Sciatic nerve (tissue), 2 donors: ENCODE measurements at places on chromosomes 1 and 21. TPM values are rescaled to one million over a fixed set of nuclear protein-coding genes. Genes with fewer than 3 reads are reported as not detected.

PRDM16 gene
- total RNA-seq, result 31.3 TPM

GBP4 gene
- 19.4 TPM for total RNA-seq

GPR161 gene
- 10.7 TPM for total RNA-seq

LCE6A gene
- total RNA-seq, result not detected

S100A7 gene
- 0.85 TPM for total RNA-seq

KCNJ15 gene
- total RNA-seq, result 9.3 TPM

KIF21B gene
- total RNA-seq, result 3.7 TPM

BGLAP gene
- total RNA-seq, result 5.1 TPM

AIM2 gene
- 1.5 TPM for total RNA-seq

GRCh38 chr21:38363693-38364092, 106.9 kb downstream of the KCNJ15 start:
- no peak for DNase-seq

- DNase-seq, result no peak
Observed at GRCh38 chr1:94283462-94283861, 46.1 kb upstream of the ARHGAP29 start.

DNA sequence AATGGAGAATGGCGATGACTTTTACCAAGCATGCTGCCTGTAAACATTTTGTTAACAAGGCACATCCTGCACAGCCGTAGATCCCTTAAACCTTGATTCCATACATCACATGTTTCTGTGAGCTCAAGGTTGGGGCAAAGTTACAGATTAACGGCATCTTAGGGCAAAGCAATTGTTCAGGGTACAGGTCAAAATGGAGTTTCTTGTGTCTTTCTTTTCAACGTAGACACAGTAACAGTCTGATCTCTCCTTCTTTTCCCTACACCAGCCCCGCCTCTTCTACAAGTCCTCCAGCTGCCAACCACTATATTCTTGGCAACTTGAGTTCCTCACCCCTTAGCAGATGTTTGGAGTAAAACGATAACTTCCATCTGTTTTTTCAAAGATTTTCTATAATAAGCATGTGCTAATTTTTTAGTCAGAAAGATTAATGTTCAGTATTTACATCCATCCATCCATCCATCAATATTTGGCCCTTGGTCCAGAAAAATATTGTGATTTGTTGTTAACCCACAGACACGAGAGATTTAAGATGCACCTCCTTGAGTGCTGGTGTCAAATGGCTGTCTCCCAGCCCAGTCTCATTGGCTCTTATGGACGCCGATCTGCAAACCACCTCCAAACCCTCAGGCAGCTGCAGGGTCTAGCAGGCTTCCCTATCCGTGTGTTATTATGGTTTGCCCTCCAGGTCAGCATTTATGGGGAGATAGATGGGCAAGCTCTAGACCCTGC, 3.8 kb downstream of the DNALI1 start:
- DNase-seq, result no peak

- DNase-seq, result no peak
Observed at GRCh38 chr1:198638441-198638840, 399 bp upstream of the PTPRC start.

DNA sequence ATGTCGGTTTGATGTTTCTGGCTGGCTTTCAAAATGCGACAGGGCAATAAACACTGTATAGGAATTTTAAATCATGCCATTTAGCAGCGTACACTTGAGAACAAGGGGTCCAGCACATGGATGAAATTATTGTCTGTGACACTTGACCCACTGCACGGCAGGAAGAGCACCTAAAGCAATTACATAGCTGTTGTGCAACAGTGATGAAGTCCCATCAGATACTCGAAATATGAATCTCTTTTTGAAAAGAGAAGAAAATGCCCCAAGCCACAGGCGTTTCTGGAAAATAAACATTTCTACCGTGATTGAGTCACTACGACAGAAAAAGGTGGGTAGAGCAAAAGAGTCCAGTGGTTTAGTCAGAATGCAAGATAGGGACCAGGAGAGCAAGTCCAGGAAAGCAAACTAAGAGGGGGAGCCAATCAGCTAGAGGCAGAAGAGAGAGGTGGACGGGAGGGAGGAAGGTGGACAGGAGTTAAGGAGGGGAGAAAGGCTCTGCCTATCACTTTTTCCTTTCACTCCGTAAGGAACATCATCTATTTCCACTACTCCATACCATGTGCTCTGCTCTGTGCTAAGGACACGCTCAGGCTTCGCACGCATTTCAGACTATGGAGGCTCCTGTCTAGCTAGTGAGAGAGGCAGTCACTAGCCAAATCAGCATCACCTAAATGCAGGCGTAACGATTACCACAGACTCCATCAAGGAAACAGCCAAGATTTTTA, 6.4 kb downstream of the DSCAM start:
- DNase-seq, result no peak

DNA sequence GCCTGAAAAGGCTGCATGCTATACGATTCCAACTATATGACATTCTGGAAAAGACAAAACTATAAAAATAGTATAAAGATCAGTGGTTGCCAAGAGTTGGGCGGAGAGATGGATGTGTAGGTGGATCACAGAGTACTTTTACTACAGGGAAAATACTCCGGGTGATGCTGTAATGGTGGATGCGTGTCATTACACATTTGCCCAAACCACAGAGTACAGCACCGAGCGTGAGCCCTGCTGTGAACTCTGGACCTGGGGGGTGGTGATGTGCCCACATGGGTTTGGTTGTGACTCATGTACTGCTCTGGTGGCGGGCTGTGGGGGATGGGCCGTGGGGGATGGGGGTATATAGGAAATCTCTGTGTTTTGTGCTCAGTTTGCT, 162.7 kb upstream of the COL6A1 start:
- no peak for DNase-seq

DNA sequence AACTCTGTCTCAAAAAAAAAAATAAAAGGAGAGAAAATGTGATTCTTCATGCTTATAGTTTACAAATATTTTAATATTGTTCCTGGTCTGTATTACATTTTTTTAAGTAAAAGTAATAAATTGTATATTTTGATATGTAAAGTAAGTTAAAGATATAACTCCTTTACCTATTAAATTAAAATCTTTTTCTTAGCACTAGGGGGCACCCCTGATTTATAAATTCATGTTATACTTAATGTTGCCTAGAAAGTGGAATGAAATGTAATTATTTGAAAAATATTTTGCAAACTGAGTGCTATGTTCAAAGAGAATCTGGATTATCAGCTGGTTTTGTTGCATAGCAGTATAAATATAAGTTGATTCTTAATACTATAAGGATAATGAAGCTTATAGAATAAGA, 49.2 kb downstream of the RALGPS2 start:
- DNase-seq, result no peak

GRCh38 chr1:98386675-98387440, 274.7 kb upstream of the SNX7 start:
- DNase-seq, result no peak

DNA sequence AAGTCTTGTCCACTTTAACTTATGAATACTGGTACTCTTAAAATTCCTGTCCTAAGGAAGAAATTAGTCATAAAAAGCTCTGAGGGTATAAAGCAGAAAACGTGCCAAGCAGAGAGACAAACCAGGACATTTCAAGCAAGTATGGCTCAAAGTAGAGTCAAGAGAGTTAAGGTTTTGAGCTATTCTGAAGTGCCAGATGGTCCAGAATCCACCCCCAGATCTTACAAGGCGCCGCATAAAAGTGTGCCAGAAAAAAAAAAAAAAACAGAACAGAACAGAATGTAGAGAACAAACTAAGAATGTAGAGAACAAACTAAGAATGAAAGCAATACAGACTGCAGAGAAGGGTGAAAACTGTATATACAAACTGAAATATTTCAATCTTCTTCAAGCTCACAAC, 12.5 kb downstream of the EPS15 start:
- DNase-seq, result no peak

DNA sequence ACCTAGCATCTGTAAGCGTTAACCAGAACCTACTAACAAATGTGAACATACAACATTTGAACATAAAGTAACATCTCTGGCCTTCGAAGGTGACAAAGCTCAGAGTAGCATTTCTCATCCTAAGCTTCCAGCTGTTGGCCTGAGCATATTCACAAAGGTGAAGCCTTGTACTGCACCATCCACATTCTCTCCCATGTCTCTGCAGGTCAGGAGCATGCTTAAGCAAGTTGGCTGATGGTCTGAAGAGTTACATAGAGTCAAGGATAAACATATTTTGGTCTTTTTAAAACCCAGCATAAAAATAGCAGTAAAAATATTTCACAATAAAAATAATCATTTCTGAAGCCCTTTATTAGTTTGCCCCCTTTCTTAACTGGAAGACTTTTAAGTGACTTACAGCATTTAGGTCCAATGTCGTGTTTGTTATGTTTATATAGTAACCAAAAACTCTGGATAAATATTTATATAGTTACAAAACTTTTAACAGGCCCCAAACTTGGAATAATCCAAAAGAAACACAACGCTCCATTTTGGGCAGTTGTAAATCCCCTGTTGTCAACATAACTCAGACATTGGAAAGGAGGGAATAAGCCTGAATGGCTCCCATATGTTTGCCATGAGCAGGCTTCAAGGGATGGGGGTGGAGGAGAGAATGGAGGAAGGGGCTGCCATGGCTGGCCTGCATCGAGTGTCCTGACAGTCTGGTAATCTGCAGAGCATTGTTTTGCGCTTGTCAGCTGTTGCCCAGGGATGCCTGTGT, 42.8 kb upstream of the ENAH start:
- DNase-seq, result no peak
